ENCODE measurements at places on chromosomes 4 and X.

DNA sequence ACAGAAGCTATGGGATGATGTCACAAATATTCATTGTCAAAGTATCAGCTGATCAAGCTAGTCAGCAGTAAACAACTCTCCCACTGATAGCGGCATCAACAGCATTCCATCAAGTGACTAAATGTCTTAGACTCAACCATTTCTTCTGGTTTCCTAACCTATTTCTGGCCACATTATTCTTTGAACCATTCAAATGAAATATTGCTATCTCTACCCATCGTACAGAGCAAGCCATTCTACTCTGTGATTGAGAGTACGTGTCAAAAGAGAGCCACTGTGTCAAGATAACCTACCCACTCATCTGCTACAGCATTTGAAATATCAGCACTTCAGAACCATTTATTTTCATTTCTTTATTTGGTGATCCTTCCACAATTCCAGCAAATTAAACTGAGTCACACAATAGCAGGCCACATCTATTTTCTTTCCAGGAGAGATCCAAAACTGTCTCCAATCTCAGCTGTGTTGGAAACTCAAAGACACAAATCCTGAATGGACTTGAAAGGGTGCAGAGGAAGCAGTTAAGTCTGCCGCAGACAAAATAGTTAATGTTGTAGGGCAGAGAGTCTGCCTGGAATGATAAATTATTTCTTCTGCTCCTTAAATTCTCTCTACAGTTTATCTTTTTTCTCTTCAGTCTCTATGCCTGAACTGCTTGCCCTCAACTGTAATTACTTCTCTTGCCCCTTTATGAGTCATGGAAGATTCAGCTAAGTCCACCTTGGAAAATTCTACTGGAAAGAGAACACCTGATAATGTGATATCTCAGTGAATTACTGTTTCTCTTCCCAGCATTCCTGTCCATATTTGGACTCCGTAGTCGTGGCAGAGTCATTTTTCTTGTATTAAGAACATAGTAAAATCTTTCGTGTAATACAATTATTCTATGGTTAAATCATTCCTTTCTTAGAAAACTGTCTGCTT is 364.8 kb downstream of the PDGFC start:
- DNase-seq: no peak

- DNase-seq: no peak
Observed at GRCh38 chr4:142563682-142564291, 282.3 kb downstream of the INPP4B start.

GRCh38 chr4:137312257-137312656 is 220.0 kb downstream of the PCDH18 start:
- no peak for DNase-seq

GRCh38 chr4:130511776-130512175 is 1415.8 kb downstream of the C4orf33 start:
- DNase-seq: no peak

DNA sequence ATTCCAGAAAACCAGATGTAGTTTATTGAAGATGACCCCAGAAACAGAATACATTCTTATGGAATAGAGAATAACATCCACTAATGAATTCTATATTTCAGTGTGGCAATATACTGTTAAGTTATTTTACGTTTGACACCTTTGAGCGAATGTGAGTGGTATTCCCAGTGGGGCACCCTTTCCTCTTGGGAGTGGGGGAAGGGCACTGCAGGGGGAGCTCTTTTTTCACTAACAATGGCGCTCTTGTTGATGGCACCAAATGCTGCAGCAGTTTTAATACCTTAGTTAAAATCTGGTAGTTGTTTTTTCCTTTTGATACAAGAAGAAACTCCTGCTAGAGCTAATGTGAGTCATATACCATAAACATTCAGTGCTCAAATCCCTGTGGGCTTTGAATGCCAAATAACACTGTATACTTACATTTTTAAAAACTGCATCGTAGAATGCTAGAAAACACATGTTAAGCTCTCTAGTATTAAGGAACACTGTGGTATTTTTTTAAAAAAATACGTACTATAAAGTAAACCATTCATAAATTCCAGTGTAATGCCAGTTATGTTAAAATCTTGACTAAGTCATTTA is 178.5 kb downstream of the DCHS2 start:
- DNase-seq: no peak

DNA sequence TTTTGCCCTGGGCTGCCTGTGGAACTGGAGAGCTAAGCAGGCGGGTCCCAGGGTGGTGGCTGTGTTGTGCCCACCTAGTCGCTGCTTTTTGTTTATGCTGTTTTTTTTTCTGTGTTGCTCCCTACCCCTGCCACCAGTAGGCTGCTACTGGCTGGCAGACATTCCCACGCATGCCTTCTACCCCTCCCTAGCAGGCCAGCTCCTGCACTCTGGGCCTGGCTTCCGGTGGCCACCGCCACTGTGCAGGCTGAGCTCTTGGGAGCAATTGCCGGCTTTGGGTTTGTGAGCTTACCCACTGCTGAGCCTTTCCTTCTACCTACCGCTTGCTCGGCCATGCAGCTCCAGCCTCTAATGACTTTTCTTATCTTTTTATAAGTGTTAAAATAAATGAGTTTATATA is 57.6 kb downstream of the RBM46 start:
- DNase-seq: no peak
